ENCODE measurements at places on chromosomes 11 and 22.
A peak's percentile ranks its signal among the peaks of the same experiment; 100 is the strongest.

DNA sequence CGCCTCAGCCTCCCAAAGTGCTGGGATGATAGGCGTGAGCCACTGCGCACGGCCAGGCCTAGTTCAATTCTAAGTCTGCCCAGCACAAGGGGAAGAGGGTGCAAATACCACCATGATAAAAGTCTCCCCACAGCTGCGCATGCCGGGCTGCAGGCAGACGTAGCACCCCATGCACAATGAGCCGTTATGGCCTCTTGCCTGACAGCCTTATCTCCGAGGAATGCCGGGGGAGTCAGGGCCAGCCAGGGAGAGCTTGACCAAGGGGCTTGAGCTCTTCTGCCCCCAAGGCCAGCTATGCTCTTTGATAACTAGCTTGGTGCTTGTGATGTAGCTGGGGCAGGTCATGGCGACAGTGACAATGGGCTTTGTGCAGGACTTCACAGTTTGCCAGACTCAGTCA is 13.7 kb upstream of the SCUBE1 start:
- DNase-seq, result no peak

- DNase-seq, result no peak
Measured at GRCh38 chr11:70555078-70555477, 156.7 kb downstream of the CTTN start.

DNA sequence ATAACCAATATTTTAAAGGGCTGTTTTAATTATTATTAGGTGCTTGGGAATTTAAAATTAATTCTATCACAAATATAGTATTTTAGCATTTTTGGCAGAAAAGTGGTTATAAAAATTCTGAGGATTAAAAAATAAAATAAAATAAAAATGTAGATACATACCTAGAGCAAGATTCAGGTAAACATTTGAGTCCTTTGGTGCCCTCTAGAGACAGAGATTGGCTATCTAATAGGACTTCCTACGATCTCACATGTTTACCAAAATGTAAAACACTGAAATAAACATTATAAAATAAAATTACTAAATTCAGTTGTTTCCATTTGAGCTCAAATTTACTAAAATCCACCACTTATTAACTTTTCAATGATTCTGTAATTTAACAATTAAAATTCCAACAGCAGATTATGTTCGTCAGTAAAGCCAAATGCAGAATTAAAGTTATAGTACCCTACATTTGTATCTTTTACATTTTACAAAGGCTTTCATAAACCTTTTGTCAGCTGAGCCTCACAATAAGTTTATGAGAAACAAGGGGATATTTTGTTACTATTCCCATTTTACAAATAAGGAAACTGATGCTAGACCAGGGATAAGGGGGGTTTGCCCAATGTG is 27.7 kb downstream of the SLC36A4 start:
- DNase-seq, result peak; percentile 3

DNA sequence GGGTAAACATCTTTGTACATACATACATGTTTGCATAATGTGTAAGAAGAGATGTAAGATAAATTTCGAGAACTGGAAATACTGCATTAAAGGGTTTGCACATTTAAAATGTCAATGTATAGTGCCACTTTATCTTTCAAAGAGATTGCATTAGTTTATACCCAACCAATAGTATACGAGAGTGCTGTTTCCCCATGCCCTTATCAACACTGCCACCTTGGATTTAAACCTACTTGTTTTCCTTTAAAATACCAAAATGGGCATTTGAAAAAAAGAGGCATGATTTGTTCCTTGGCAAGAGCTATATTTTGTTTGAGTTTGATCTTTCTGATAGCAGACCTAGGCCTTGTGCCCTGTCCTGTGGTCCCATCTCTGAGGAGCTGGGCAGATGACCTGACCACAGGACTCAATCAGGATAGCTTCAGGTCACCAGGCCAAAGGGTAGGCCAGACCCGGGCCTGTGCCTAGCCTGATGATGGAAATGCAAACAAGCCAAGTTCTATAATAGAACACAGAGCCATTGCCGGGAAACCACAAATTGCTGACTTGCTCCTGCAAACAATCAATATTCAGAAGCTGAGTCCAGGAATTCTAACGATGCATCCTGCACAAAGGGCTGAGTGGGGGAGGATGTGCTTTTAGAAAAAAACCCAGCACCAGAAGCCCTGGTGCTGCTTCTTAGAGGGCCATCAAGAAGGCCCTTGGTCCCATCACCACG is 16.9 kb upstream of the ALG8 start:
- DNase-seq, result no peak

Measured in AG04449 (cell line).